ENCODE measurements at places on chromosomes 4 and X. TPM values are rescaled to one million over a fixed set of nuclear protein-coding genes. Genes with fewer than 3 reads are reported as not detected.

The DGKK gene
- 2.9 TPM for total RNA-seq

- no peak overlapping the region for H3K4me3 ChIP-seq
- H3K27ac ChIP-seq = no peak overlapping the region
- no peak for DNase-seq
- 0 out of 2 replicates have a peak, but pooled peaks cover 3% of the 10 kb centered on the region for H3K4me1 ChIP-seq
These were observed 63.5 kb upstream of the EMCN start for GRCh38 chr4:100581337-100581736.

- H3K4me1 ChIP-seq = no peaks in the 10 kb centered on the region
- no peak for DNase-seq
These were observed 402.2 kb upstream of the MAGEB2 start for GRCh38 chrX:29813174-29813573.

DNA sequence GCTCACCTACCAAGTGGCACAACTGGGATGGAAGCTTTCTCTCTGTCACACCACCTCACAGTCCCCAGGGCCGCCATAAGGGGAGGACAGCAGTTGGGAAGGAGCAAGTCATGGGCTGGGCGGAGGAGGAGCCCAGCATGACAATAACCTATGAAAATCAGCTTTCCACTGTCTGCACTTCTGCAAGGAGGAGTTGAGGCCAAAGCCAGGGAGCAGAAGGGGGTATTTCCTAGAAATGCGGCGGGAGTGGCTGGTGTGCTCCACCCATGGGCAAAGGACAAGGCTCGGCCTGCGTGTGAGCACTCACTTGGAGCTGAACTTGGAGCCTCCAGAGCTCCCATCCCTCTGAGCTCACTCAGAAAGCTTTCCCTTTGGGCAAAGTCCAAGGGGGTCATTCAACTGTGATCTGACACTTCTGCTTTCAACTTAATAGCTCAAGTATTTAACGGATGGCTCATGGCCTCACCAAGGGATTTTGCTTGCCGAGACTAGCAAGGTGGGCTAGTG lies 18.5 kb downstream of the APLN start:
- H3K27ac ChIP-seq = no peak overlapping the region
- DNase-seq = no peak
- no peak overlapping the region for H3K4me3 ChIP-seq
- H3K27me3 ChIP-seq = no peaks in the 10 kb centered on the region
- H3K36me3 ChIP-seq = no peaks in the 10 kb centered on the region

DNA sequence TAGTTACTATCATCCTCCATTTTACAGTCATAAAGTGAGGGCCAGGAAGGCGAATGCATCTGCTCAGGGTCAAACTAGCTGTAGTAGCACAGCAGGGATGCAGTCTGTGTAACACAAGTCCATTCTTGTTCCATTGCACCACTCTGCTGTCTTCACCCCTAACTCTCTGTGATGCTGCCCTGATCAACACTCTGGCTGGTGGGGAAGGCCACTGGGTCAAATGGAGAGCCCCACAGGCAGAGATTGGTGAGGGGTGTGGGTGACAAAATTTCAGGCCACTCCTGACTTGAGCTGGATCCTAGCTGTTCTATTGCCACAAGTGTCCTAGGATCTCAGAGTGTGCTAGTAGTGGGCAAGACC lies 136.5 kb downstream of the PJA1 start:
- peaks cover 25% of the 10 kb centered on the region for H3K4me1 ChIP-seq
- peaks cover 4% of the 10 kb centered on the region for H3K27me3 ChIP-seq
- H3K4me3 ChIP-seq = no peak overlapping the region
- DNase-seq = no peak

GRCh38 chr4:186554539-186554913 lies 841 bp downstream of the MTNR1A start:
- H3K36me3 ChIP-seq = no peaks in the 10 kb centered on the region
- peaks cover 11% of the 10 kb centered on the region for H3K4me1 ChIP-seq
- peak; percentile 52 for DNase-seq
- no peak overlapping the region for H3K27ac ChIP-seq
- H3K4me3 ChIP-seq = peak overlapping the region; percentile 78

GRCh38 chr4:82784681-82785610 lies 13.7 kb downstream of the SCD5 start:
- peaks cover 2% of the 10 kb centered on the region for H3K36me3 ChIP-seq
- H3K27me3 ChIP-seq = peaks cover 99% of the 10 kb centered on the region
- no peak overlapping the region for H3K27ac ChIP-seq

The LIMCH1 gene
- 0.92 TPM for total RNA-seq

The GAB3 gene
- total RNA-seq = 1.0 TPM

- no peak for DNase-seq
- peaks cover 2% of the 10 kb centered on the region for H3K4me1 ChIP-seq
- H3K36me3 ChIP-seq = peaks cover 8% of the 10 kb centered on the region
- H3K4me3 ChIP-seq = no peak overlapping the region
These were observed 1156.1 kb downstream of the FAT4 start for GRCh38 chr4:126470862-126471261.

The PRKG2 gene
- total RNA-seq = 3.6 TPM

The DUSP9 gene
- 2.5 TPM for total RNA-seq

DNA sequence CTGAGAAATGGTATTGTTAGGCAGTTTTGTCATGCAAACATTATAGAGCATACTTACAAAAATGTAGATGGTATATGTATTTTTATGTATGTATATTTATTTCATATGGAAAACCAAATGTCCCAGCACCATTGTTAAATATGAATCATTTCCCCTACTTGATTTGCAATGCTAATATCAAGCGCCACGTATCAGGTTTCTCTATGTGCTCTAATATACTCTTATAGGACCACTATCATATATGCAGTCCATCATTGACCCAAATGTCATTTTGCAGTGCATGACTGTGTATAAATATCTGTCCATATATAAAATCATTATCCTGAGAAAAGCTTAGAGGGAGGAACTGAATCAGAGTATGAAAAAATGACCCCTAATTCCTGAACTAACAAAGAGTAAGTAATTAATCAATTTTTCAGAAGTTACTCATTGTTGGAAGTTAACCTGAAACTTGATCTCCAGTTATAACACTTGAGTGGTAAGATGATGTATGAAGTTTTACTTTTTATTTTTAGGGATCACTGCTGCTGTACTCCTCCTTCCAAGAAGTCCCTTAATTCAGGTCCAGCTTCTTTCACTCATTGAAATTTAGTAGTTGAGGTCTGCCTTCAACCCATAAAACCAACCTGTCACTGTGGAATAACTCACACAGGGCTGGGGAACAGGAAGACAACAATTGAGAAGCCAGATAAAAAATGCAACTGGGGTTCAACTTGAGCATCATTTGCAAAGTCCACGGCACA lies 134.8 kb upstream of the LDB2 start:
- peak overlapping the region; percentile 10 for H3K4me3 ChIP-seq
- peaks cover 45% of the 10 kb centered on the region for H3K4me1 ChIP-seq
- no peak for DNase-seq
- H3K36me3 ChIP-seq = peaks cover 15% of the 10 kb centered on the region
- H3K27me3 ChIP-seq = peaks cover 13% of the 10 kb centered on the region

The ZFP92 gene
- 0.23 TPM for total RNA-seq

DNA sequence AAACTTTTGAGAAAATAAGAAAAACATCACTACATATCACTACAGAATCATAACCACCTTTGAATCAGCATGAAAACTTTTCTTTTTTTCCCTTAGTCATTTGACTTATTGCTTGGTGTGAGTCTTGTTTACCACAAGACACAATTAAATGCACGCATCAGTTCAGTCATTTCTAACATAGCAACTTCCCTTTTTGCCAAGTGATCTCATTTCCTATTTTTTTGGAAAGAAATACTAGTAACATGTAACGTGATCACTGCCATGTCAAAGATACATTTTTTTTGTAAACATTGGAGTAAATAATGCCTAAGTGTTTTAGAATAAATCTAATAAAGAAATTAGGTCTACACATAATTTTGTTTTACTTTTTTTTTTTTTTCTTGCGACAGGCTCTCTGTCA lies 5.1 kb upstream of the CXCL8 start:
- no peaks in the 10 kb centered on the region for H3K36me3 ChIP-seq
- no peaks in the 10 kb centered on the region for H3K27me3 ChIP-seq
- 0 out of 2 replicates have a peak, but pooled peaks cover 3% of the 10 kb centered on the region for H3K4me1 ChIP-seq
- DNase-seq = no peak
- H3K27ac ChIP-seq = no peak overlapping the region

DNA sequence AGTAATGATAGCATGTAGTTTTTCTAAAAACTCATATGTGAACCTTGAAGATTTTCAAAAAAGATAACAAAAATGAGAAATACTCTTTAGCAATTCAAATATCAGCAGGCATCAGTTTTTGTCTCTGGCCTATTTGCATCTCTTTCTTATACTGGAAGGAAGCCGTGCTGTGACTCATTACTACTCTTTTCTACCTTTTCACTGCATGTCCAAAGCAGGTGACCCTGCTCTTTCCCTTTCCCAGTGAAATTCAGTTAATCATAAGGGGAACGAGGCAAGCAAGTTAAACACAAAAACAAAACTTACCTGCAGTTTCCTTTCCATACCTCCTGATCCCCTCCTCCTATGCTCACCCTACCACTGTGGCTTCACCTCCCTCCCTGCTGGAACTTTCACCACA lies 9.3 kb downstream of the SPATA4 start:
- H3K36me3 ChIP-seq = no peaks in the 10 kb centered on the region
- peak overlapping the region; percentile 84 for H3K27ac ChIP-seq
- peaks cover 38% of the 10 kb centered on the region for H3K4me1 ChIP-seq
- H3K27me3 ChIP-seq = no peaks in the 10 kb centered on the region
- H3K4me3 ChIP-seq = no peak overlapping the region

The CXCR3 gene
- not detected for total RNA-seq

- peaks cover 10% of the 10 kb centered on the region for H3K4me1 ChIP-seq
- H3K36me3 ChIP-seq = no peaks in the 10 kb centered on the region
- no peak overlapping the region for H3K4me3 ChIP-seq
- H3K27me3 ChIP-seq = peaks cover 7% of the 10 kb centered on the region
- H3K27ac ChIP-seq = no peak overlapping the region
These were observed 123.0 kb upstream of the PLS3 start for GRCh38 chrX:115437841-115438595.

DNA sequence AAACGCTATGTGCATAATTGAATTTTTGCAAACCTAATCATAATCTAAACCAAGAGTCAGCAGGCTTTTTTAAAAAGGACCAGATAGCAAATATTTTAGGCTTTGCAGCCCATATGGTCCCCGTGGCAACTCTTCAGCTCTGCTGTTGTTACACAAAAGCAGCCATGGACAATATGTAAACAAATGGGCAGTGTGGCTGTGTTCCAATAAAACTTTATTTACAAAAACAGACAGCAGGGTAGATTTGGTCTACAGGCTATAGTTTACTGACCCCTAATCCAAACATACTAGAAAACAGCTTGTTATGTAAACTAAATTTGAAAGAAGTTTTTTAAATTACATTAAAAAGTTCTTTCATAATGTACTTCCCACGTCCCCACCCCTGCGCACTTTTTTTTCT lies 53.1 kb downstream of the FUNDC1 start:
- no peaks in the 10 kb centered on the region for H3K36me3 ChIP-seq
- no peak for DNase-seq
- no peak overlapping the region for H3K27ac ChIP-seq
- peaks cover 7% of the 10 kb centered on the region for H3K4me1 ChIP-seq
- H3K4me3 ChIP-seq = no peak overlapping the region
- H3K27me3 ChIP-seq = no peaks in the 10 kb centered on the region

GRCh38 chr4:66929748-66930147 lies 615.6 kb downstream of the CENPC start:
- DNase-seq = no peak

DNA sequence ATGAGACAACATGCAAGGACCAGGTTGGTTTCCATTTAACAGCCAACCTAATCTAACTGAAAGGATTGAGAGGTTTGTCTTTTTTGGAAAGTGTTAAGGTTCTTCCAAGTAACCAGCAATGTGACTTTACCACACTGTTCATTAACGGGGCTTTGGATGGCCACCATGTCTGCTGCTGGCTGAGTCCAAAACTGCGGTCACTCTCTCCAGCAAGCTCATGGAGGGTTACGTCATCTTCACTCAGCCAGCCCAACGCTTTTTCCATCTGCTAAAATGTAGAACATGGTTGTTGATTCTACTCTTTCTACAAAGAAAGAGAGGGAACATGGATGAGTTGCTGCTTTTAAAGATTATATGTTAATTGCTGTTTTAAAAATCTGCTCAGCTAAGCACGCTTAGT lies 11.0 kb downstream of the PKD2 start:
- peaks cover 26% of the 10 kb centered on the region for H3K36me3 ChIP-seq
- H3K4me3 ChIP-seq = no peak overlapping the region
- DNase-seq = no peak
- no peak overlapping the region for H3K27ac ChIP-seq
- no peaks in the 10 kb centered on the region for H3K27me3 ChIP-seq

DNA sequence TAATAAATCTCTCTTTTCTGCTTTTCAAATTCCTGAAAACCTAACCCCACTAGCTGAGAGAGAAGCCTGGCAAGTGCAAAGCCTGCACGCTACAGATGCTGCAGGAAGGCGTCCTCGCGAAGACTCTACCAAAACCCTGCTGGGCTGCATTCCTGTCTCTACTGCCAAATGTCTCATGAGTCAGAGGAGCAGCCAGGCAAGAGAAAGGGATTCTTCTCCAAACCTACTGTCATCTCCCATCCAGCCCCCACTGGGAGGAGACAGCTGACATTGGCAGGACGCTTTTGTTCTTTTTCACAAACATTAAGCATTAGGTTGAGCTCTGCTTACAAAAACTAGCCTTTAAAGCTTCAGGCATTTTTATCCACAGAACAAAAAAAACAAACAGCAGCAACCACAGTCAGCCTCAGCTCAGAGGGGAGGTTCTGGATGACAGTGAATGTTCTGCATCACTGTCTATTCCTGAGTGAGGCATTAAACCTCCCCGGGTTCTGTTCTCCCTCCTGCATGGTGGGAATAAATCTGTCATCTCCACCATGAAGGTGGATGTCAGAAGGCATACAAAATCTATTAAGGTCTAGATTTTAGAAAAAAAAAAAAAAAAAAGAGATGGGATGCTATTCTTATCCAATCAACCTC lies 18.0 kb downstream of the CRMP1 start:
- peak; percentile 38 for DNase-seq
- H3K4me1 ChIP-seq = peaks cover 39% of the 10 kb centered on the region
- peaks cover 28% of the 10 kb centered on the region for H3K36me3 ChIP-seq
- H3K27ac ChIP-seq = no peak overlapping the region

DNA sequence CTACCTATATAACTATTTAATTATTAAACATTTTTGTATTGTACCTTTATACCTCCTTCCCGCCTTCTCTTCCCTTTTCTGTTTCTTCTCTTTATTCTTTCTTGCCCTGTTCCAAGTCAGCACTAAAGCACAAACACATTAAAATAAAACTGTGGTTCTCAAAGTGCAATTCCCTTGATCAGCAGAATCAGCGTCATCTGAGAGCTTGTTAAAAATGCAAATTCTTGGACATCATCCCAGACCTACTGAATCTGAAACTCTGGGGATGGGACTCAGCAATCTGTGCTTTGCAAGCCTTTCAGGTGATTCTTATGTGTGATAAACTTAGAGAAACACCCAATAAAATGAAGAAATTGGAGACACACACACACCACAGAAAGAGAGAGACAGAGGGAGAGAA lies 178.4 kb upstream of the BMP3 start:
- H3K36me3 ChIP-seq = 0 out of 2 replicates have a peak, but pooled peaks cover 2% of the 10 kb centered on the region
- no peaks in the 10 kb centered on the region for H3K4me1 ChIP-seq
- no peaks in the 10 kb centered on the region for H3K27me3 ChIP-seq
- no peak overlapping the region for H3K27ac ChIP-seq
- DNase-seq = no peak
- no peak overlapping the region for H3K4me3 ChIP-seq
